ENCODE measurements at places on chromosomes 2 and 18. TPM values are rescaled to one million over a fixed set of nuclear protein-coding genes. Genes with fewer than 3 reads are reported as not detected.

The NOL4 gene
- not detected for total RNA-seq

The INHBB gene
- total RNA-seq = 0.16 TPM

GRCh38 chr18:68376926-68377325 is 338.0 kb downstream of the TMX3 start:
- H3K4me3 ChIP-seq = no peak overlapping the region
- no peak overlapping the region for H3K27ac ChIP-seq
- no peaks in the 10 kb centered on the region for H3K36me3 ChIP-seq
- no peak for DNase-seq
- no peaks in the 10 kb centered on the region for H3K4me1 ChIP-seq

GRCh38 chr2:33287507-33288005 is 188.9 kb upstream of the RASGRP3 start:
- H3K36me3 ChIP-seq = peaks cover 48% of the 10 kb centered on the region
- H3K4me3 ChIP-seq = no peak overlapping the region
- no peak for DNase-seq
- no peaks in the 10 kb centered on the region for H3K27me3 ChIP-seq

DNA sequence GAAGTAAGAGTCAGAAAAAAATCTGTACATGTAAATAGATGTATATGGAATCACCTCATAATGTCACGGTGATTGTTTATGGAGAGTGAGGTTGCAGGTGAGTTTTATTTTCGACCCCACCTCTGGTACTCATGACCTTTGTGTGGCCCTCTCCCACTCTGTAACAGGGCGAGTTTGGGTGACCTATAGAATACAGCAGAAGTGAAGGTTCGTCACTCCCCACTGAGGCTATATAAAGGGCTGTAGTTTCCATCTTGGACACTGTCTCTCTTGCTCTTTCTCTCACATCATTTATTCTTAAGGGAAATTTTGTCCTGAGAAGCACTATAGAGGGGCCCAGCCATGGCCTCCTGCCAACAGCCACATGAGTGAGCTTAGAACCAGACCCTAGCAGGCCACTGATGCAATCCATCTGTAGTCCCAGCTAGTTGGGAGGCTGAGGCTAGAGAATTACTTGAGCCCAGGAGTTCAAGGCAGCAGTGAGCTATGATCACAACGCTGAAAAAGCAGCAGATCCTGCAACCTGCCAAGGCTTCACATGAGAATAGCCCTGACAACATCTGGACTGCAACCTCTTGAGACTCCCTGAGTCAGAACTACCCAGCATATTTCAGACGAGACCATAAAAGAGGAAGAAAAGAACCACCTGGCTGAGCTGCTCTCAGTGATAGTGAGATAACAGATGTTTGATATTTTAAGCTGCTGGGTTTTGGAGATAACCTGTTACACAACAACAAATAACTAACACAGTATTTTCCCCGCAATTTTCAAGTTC is 74.3 kb upstream of the SLC1A4 start:
- no peak for DNase-seq
- H3K27me3 ChIP-seq = no peaks in the 10 kb centered on the region
- H3K4me3 ChIP-seq = no peak overlapping the region
- no peaks in the 10 kb centered on the region for H3K36me3 ChIP-seq
- H3K27ac ChIP-seq = no peak overlapping the region

DNA sequence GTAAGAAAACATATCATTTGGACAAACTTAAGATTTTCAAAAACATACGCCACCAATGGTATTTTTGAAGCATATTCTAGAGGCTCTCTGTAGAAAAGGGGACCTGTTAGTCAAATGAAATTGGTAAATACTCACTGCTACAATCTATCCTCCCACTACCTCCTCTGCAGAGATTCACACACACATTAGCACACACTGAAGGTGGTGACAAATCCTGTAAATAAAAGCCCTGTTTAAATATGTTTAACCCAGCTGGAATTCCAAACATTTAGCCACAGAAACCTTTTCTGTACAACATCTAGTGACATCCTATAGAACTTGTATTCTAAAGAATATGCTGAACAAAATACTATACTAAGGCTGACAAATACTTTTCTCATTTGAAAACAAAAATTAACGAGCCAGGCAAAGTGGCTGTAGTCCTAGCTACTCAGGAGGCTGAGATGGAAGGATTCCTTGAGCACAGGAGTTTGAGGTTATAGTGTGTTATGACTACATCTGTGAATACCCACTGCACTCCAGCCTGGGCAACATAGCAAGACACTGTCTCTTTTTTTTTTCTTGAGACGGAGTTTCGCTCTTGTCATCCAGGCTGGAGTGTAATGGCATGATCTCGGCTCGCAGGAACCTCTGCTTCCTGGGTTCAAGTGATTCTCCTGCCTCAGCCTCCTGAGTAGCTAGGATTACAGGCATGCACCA is 25.9 kb downstream of the ALS2 start:
- peaks cover 38% of the 10 kb centered on the region for H3K36me3 ChIP-seq
- no peak overlapping the region for H3K27ac ChIP-seq
- H3K4me3 ChIP-seq = no peak overlapping the region
- no peak for DNase-seq
- H3K4me1 ChIP-seq = no peaks in the 10 kb centered on the region

The INPP5D gene
- total RNA-seq = 46.1 TPM

DNA sequence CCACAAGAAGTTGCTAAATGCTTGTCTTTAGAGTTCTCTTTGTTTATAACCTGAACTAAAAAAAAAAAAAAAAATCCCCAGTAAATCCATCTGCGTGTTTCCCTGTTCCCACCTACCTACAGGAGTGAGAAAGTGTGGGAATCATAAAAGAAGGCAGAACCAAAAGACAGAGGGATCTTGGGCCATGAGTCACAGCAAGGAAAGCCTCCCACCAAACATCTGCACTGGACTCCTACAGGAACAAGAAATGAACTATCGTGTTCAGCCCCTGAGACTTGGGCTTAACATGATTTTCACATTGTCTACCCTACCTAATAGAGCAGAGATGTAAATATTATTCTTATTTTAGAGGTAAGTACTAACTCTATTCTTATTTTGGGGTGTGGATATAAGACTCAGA is 1761.2 kb upstream of the CELF4 start:
- H3K4me1 ChIP-seq = no peaks in the 10 kb centered on the region
- no peaks in the 10 kb centered on the region for H3K27me3 ChIP-seq
- no peaks in the 10 kb centered on the region for H3K36me3 ChIP-seq
- no peak overlapping the region for H3K27ac ChIP-seq

The PROC gene
- total RNA-seq = not detected

The DYNAP gene
- total RNA-seq = 0.59 TPM

DNA sequence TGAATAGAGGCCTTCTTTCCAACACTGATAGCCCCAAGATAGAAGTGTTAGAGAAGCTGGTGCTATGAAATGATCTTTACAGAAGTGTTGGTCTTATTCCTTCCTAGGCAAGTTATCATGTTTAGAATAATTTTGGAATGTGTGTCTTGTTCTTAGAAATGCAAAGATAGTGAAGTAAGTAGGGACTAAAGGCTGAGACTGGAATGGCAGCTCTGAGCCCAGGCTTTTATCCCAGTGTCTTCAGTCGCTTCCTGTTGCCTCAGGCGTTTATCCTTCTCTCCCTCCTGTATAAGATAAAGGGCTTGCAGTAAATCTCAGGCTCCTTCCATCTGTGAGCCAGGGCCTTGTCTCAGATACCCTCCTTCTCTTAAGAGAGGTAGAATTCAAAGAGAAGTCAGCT is 218.1 kb downstream of the TPGS2 start:
- peaks cover 6% of the 10 kb centered on the region for H3K36me3 ChIP-seq
- no peaks in the 10 kb centered on the region for H3K4me1 ChIP-seq
- DNase-seq = no peak

GRCh38 chr18:8332286-8332685 is 277.0 kb upstream of the RAB12 start:
- no peaks in the 10 kb centered on the region for H3K4me1 ChIP-seq
- H3K27me3 ChIP-seq = no peaks in the 10 kb centered on the region
- no peak for DNase-seq

GRCh38 chr18:67154979-67155378 is 361.5 kb downstream of the DSEL start:
- H3K27ac ChIP-seq = no peak overlapping the region
- peaks cover 34% of the 10 kb centered on the region for H3K27me3 ChIP-seq
- DNase-seq = no peak

- no peak overlapping the region for H3K4me3 ChIP-seq
- peaks cover 14% of the 10 kb centered on the region for H3K4me1 ChIP-seq
- peaks cover 4% of the 10 kb centered on the region for H3K36me3 ChIP-seq
- no peak for DNase-seq
- H3K27me3 ChIP-seq = no peaks in the 10 kb centered on the region
Measured at GRCh38 chr18:12943215-12943614, 4.6 kb upstream of the SEH1L start.

- H3K36me3 ChIP-seq = peaks cover 19% of the 10 kb centered on the region
- H3K4me1 ChIP-seq = no peaks in the 10 kb centered on the region
- H3K27me3 ChIP-seq = no peaks in the 10 kb centered on the region
- H3K4me3 ChIP-seq = no peak overlapping the region
- DNase-seq = no peak
Measured at GRCh38 chr2:96345438-96345837, 9.9 kb downstream of the NCAPH start.

- DNase-seq = no peak
- no peak overlapping the region for H3K4me3 ChIP-seq
- H3K27ac ChIP-seq = no peak overlapping the region
- no peaks in the 10 kb centered on the region for H3K27me3 ChIP-seq
- peaks cover 26% of the 10 kb centered on the region for H3K36me3 ChIP-seq
Measured at GRCh38 chr2:73225513-73226360, 7.3 kb downstream of the PRADC1 start.

GRCh38 chr2:198371921-198372543 is 567.6 kb downstream of the PLCL1 start:
- H3K4me3 ChIP-seq = no peak overlapping the region
- DNase-seq = no peak
- no peak overlapping the region for H3K27ac ChIP-seq
- H3K27me3 ChIP-seq = peaks cover 76% of the 10 kb centered on the region
- no peaks in the 10 kb centered on the region for H3K36me3 ChIP-seq

The RNF125 gene
- total RNA-seq = 3.5 TPM

The SLC35G4 gene
- total RNA-seq = not detected

GRCh38 chr2:15756882-15757819 is 165.5 kb downstream of the DDX1 start:
- H3K4me1 ChIP-seq = no peaks in the 10 kb centered on the region
- no peaks in the 10 kb centered on the region for H3K36me3 ChIP-seq

DNA sequence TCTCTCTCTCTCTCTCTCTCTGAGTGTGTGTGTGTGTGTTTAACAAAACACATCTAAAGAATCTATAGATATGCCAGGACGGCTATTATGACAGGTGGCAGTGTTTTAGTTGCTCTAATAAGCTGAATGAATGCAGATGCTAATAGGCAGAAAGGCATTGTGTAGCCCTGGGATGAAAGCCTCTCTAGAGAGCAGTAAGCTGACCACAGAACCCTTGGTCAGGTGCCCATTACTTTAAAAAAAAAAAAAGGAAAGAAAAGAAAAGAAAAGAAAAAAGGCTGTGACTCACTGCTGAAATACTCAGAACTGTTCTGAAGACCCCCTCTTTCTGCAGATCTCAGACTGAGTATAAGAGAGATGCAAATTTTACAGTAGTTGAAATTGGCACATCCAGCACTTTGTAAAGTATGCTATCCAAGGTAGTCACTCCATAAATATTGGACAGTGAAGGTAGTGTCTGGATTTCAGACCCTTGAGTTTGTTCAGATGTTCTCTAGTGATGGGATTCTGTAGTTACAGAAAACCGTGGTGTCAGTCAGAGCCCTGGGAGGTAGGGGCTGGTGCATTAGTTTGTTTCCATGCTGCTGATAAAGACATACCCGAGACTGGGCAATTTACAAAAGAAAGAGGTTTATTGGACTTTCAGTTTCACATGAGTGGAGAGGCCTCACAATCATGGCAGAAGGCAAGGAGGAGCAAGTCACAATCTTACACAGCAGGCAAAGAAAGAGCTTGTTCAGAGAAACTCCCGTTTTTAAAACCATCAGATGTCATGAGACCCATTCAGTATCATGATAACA is 30.9 kb downstream of the OSBPL6 start:
- peaks cover 20% of the 10 kb centered on the region for H3K4me1 ChIP-seq
- no peak for DNase-seq
- no peak overlapping the region for H3K4me3 ChIP-seq
- H3K27ac ChIP-seq = no peak overlapping the region

DNA sequence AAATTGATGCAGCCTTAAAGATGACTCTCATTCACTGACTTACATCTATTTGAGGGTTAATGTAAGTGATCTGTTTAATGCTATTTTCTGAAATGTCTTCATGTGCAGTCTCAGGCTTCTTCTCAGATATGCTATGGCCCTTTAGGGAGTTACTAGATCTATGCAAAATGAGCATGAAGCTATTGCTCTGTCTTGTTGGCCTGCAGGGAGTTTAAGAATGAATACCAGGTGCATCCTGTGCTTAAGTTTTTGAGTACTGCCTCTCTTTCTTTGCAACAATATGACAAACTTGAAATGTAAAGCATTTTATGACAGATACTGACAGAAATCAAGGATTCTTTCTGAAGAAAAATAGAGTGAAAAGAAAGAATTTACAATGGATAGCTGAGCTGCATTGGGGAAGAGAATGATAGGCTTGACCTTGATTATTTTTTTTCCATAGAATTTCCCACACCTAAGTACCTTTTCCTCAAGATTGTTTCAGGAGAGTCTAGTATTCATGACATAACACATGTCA is 1058.3 kb upstream of the TMEFF2 start:
- H3K27ac ChIP-seq = no peak overlapping the region
- no peaks in the 10 kb centered on the region for H3K27me3 ChIP-seq
- no peak for DNase-seq
- no peaks in the 10 kb centered on the region for H3K36me3 ChIP-seq
- peaks cover 5% of the 10 kb centered on the region for H3K4me1 ChIP-seq

GRCh38 chr2:103809941-103810441 is 1043.9 kb upstream of the POU3F3 start:
- H3K36me3 ChIP-seq = no peaks in the 10 kb centered on the region
- no peak overlapping the region for H3K4me3 ChIP-seq
- DNase-seq = peak; percentile 45
- H3K27ac ChIP-seq = no peak overlapping the region

GRCh38 chr2:75641587-75641986 is 5.0 kb upstream of the MRPL19 start:
- H3K27ac ChIP-seq = no peak overlapping the region
- peaks cover 6% of the 10 kb centered on the region for H3K36me3 ChIP-seq
- no peak overlapping the region for H3K4me3 ChIP-seq
- peaks cover 29% of the 10 kb centered on the region for H3K27me3 ChIP-seq

Measured in MCF 10A (cell line).